GM04503 (cell line): ENCODE measurements at places on chromosomes 4 and X.
A peak's percentile ranks its signal among the peaks of the same experiment; 100 is the strongest.

- DNase-seq = no peak
These were observed 130.9 kb upstream of the RPS6KA3 start for GRCh38 chrX:20397587-20397986.

- DNase-seq = no peak
These were observed 639.5 kb upstream of the AADAT start for GRCh38 chr4:170729236-170729635.

GRCh38 chrX:140318296-140318695, 186.6 kb downstream of the SOX3 start:
- DNase-seq = no peak

DNA sequence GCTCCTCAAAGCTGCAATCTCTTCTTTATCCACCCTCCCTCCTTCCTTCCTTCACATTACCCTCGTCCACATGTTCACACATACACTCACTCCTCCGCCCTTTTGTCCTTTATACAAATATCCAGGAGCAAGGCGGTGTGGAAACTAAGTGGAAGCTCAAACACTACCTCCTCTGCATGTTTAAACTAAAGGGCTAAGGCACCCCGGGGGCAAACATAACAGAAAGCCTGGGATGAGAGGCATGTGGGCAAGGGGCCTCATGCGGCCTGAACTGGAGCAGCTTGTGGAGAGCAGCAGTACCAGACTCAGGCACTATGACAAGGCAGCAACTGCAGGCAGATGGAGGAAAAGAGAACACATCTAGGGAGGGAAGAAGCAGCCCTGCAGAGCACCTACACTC, 9.5 kb downstream of the MAB21L2 start:
- DNase-seq = no peak

DNA sequence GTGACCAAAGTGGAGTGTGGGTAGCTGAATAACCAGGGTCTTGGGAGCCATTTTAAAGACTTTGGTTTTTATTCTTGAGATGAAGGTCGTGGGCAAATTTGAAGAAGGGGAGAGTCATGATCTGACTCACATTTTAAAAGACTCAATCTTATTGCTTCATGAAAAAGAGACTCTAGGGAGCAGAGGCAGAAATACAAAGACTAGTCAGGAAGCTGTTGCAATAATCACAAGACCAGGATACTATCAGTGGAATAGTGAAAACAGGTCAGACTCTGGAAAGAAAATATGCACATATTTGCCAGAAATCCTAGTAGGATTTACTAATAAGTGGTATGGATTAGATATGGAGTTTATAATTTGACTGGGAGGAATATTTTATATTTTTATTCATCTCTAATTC, 448.4 kb downstream of the RAPGEF2 start:
- no peak for DNase-seq

- DNase-seq = no peak
These were observed 177.8 kb upstream of the GK2 start for GRCh38 chr4:79585834-79586233.

- no peak for DNase-seq
These were observed 227.8 kb downstream of the NAF1 start for GRCh38 chr4:162938738-162939485.

- DNase-seq = no peak
These were observed 359.0 kb downstream of the HS3ST1 start for GRCh38 chr4:11069581-11070211.

DNA sequence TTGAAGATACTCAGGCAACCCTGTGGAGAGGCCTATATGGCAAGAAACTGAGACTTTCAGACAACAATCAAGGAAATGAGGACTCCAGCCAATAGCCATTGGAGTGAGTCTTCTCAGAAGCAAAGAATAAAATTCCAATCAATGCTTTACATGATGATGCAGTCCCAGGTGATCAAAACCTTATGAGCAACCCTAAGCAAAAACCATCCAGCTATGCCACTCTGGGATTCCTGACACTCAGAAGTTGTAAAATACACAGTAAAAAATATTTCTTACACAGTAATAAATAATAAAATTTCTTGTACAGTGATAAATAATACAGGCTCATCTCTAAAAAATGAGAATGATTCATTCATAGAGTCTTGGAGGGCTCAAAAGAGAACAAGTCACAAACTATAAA, 150.6 kb downstream of the IL15 start:
- DNase-seq = no peak

GRCh38 chrX:83469551-83469950, 38.5 kb upstream of the POU3F4 start:
- DNase-seq = peak; percentile 0

DNA sequence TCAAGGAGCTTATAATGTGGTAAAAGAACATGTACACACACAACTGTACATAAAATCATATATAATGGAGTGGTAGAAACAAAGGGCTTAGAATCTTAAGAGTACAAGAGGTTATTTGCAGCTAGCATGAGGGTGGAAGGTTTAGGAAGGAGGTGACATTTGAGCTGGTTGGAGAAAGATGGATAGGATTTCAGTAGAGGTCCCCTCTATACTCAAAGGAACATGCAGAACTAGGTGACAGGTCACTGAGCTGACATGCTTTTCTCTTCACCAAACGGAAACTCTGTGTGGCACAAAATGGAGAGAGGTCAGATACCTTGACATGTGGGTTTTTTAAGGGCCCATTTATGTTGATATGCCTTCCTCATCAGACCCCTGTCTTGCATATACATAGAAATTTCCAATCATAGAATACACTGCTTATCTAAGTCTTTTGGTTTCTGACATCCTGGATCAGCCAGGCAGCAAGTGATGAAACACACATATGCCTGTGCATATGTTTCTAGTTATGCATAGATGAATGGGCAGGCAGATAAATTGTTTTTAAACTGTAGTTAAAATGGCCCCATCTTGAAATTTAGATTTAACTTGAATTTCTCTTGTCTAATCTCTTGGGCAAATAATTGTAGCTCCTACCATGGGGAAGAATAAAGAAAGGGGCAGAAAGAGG, 29.3 kb downstream of the CLCN5 start:
- DNase-seq = no peak

GRCh38 chrX:14359727-14360126, 169.6 kb upstream of the GLRA2 start:
- DNase-seq = no peak

GRCh38 chr4:75995727-75996126, 5.0 kb upstream of the SDAD1 start:
- no peak for DNase-seq

DNA sequence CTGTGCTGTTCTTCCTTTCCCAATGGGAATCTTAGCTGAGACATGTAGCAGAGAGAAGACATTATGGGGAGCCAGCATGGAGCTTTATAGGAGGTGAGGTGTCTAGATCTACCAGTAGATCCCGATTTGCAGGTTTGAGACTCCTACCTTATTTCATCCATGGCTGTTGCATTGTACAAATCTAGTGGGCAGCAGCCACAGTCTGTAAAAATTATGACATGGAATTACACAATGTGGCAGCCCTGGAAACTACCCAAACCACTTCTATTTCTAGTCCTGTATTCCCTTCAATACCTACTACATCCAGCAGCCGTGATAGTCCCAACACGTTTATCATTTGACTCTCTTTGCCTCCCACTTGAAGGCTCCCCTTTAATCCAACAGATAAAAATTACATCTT, 8.1 kb downstream of the ATP7A start:
- no peak for DNase-seq

DNA sequence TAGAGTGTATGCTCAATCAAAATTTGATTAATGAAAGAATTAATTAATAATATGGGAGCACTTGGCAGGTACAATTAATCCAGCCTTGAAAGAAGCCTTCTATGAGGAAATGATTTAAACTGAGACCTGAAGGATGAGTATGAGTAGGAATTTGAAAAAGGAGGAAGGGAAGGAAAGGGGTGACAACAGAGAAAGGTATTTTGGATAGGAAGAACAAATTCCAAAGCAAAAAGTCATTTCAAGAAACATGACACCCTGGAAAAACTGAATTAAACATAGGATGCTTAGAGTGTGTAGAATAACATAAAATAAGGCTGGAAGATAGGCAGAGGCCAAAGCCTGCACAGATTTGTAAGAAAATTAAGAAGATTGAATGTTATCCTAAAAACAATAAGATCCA, 29.6 kb downstream of the PHOX2B start:
- DNase-seq = peak; percentile 4

DNA sequence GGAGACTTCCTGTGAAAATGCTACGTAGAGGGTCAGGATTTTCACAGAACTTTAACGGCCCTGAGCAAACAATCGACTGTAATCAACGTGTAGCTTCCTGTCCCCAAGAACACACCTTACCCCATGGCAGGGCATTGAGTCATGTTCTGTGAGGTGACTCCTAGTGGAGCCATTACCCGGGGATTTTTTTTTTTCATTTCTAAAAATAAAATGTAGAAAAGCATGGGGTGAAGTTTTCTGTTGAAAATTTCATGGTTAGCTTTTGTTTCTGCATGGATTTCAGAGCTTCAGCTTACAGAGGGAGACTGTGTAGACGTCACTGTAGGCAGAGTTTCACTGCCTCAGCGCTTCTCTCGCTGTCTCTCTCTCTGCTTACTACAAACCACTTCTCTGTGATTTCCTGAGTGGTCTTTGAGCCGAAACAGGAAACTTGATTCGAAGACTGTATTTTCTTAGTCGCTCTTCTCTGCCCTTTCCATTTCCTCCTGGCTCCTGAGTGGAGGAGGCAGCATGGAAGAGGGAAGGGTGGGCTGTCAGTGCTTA, 111.7 kb downstream of the NFKB1 start:
- DNase-seq = no peak

GRCh38 chr4:32562010-32562409, 1841.8 kb downstream of the PCDH7 start:
- DNase-seq = no peak

DNA sequence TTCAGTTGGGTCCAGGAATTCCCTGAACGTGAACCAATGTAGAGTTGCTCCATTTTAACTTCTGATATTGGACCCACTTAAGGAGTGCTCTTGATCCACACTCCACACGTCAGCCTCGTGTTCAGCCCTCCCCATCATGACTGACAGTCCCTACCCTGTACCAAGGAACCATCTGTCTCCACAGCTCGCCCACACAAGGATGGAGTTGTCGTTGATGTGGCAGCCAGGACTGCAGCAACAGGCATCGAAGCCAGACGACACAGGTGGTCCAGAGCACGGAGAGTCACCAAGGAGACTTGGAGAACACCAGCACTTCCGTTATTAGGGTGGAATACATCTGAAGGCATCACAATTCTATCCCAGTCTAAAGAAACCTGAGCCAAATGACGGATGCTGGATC, 472.1 kb upstream of the NR3C2 start:
- DNase-seq = no peak

DNA sequence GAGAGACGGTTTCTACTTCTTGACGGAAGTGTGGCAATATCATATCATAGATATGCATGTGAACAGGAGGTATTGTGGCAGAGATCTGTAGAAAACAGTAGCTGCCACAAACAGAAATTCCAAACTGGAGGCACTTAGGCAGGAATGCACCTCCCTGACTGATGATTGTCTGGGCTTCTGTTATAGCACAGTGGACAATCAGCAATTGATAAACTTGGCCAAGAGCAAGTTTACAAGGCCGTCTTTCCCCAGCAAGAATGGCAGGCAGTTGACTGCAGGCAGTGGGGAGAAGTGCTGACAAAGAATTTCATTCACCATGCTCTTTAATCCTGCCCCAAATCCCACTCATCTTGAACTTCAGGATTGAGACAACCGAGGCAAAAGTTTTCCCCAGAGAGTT, 114.4 kb upstream of the STOX2 start:
- no peak for DNase-seq

DNA sequence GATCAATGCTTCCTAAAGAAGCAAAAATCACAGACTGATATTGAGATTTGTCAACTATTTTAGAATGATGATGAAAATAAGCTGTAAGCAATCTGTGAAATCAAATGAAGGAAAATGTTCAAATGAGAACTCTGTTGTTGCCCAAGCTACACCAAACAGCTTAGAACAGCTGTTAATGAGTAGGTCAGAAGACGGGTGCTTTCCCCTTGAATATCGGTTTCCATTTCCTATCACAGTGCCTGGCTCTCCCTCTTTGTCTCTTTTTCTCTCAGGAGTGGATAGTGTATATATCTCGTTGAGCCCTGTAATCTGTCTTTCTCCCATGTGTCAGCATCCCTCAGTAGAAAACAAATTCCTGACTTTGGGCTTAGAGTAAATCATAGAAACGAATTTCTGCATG, 1592.9 kb upstream of the TENM3 start:
- DNase-seq = no peak

- no peak for DNase-seq
These were observed 23.4 kb upstream of the RHOH start for GRCh38 chr4:40173470-40173875.

DNA sequence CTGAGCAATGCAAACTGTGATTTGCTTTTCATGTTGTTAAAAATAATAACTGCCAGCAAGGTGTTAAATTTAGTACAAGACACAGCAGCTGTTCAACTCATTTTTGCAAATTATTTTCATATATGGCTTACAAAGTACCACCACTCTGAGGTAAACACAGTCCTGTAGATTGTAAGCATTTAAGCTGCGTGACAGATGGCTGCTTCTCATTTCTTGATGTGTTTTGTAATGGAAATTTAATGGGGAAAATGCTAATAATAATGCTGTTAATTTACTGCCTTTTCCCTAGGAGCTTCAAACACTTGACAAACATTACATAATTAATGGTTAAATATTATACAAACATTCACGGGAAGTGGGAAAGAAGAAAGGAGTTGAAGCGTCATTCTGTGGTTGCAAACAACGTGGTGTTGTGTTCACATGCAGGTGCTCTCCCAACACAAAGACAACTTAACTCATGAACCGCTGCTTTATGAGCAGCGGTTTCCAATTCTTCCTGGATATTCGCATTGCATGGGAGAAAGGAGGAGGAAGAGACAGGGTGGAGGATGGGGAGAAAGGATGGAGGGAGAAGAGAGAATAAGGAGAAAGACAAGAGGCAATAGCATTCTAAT, 236.8 kb upstream of the VCX start:
- no peak for DNase-seq

DNA sequence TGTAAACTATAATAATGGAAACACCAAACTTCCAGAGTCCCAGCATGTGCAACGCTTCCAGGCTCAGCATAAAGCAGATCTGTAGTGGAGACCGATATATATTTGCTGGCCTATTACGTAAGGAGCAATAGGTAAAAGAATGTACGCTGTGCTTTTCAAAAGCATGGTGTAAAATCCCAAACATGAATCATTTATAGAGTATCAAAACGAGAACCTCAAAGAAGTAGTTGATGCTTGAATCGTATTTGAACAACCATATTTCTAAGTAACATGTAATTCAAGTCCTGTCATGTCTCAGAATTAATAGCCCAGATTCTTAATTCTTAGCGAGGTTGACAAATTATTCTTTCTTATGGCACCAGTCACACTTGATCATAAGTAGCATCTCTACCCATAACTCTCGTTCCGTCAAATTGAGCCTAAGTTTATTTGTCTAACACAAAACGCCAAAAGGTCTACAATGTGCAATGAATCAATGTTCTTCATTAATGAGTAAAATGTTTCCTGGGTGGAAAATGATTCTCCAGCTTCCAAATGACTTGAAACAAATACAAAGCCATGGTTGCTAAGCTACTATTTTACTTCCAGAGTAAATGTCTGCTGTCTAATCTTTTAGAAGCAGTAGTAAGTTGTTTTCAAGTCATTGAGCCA, 811.5 kb upstream of the FRG1 start:
- DNase-seq = no peak
